Activated T-cell treated with anti-CD3 and anti-CD28 coated beads, Interleukin-2, amount 50 U/mL, for 1 hour (primary cell): ENCODE measurements at places on chromosomes 2 and 18.

GRCh38 chr2:127575185-127575765 lies 39.8 kb downstream of the MYO7B start:
- DNase-seq, result peak; percentile 11

- DNase-seq, result no peak
Measured at GRCh38 chr2:98795891-98796676, 65.2 kb upstream of the MGAT4A start.

GRCh38 chr2:239688840-239689239 lies 288.0 kb upstream of the HDAC4 start:
- no peak for DNase-seq

- DNase-seq, result no peak
Measured at GRCh38 chr18:62201870-62202269, 14.8 kb downstream of the RELCH start.
